ENCODE measurements at places on chromosomes 5 and 9.

DNA sequence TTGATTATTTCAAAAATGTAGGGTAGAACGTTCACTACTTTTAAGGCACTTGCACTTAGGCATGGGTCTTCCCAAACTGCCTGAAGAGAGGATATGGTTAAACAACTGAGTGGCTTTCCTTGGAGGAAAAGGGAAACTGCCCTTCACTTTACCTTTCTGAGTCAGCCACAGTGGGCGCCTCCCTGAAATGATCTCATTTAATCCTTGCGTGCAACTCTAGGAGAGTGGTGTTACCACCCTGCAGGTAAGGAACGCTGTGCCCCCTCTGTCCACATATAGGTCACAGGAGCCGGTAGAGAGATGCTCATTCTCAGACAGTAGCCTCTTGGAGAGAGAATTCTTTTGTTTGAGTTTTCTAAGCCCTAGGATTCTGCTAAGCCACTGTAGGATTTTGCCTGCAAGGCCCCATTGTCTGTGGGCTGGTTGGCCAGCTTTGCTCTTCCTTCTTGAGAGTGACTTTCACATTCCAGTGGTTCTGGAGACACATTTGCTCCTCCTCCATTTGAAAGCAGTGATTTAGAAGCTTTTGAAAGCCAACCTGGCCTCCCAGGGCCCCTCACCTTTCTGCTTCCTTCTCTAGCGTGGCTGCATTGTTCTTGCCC, 110.3 kb upstream of the CTSL start:
- DNase-seq: peak; percentile 34

DNA sequence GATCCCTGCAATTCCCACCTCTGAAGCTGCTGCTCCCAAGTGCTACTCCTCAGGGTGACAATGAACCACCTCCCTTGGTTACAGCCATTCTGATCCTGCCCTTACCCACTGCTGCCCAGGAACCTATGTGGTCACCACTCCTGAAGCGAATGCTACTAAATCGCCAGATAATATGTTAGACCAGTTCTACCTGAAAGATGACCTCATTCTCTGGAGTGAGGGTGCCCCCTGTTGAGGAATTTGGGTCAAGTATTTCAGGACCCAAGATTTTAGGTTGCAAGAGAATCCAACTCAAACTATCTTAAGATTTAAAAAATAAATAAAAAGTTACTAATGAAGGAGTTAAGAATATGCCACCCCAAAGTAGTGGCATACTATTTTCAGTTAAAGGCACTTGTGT, 5.8 kb upstream of the SNAPC3 start:
- peak; percentile 42 for DNase-seq

- DNase-seq: no peak
These were observed 3.2 kb downstream of the PIP5KL1 start for GRCh38 chr9:127927201-127927987.

DNA sequence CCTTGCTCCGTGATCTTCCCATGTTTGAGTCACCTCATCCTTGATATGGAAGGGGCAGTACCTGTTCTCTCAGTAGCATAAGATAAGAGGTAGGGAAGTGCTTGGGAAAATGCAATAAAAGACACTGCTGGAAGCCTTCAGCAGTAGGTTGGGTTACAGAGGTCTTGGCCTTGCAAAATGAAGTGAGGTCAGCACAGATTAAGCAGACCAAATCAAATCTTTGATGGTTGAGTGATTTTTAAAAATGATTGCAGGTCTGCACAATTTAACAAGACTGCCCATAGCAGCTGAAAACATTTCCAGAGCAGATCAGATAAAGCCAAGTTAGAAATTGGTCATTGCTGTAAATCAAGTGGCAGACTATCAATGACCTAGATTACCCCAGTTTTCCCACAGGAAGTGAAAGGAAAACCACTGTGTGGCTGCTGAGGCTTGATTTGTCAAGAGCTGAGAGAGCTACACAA, 32.9 kb downstream of the PALM2AKAP2 start:
- no peak for DNase-seq

- peak; percentile 11 for DNase-seq
These were observed 56.6 kb downstream of the RGS3 start for GRCh38 chr9:113520109-113520642.

- no peak for DNase-seq
These were observed 106.0 kb downstream of the SMARCA2 start for GRCh38 chr9:2120926-2121689.

GRCh38 chr9:22840641-22841040, 394.0 kb downstream of the DMRTA1 start:
- no peak for DNase-seq

DNA sequence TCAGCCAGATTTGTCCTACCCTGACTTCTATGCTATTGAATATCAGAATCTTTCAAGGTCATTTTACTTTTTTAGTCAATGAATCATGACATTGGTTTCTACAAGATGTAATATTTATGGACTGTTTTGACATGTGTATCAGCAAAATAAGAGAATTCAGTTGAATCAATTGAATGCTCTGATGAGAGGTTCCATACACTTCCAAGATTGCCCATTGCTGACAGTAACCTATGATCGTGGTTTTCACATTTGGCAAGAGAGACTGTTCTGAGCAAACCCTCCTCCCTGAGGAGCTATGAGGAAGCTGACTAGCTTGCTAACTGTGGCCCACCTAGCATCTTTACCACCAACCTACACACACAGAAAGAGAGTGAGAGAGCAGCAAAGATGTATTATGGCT, 56.7 kb upstream of the FST start:
- DNase-seq: no peak

- DNase-seq: peak; percentile 51
These were observed at the start of gene HACD4 for GRCh38 chr9:21031091-21031807. TSS of gene HACD4 (minus strand) at chr9:21031640. CDS start at chr9:21031590, 50 bp downstream.

- no peak for DNase-seq
These were observed 33.8 kb downstream of the SLC46A2 start for GRCh38 chr9:112856843-112857242.

DNA sequence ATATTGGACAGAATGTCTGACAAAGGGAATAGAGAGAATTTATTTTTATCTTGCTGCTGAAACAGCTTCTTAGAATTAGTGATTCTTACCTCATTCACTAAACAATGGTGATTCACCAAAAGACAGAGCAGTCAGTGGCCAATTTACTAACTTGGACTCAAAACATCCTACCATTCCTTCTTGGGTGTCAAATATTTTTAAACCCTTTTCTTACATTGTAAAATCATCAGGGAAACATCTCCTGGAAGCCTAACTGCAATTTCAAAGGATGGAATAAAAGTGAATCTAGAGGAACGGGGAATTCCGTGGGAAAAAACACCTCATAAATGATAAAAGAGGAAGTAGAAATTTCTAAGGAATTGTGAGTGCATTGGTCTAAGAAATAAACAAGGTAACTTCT, 97.7 kb downstream of the LHFPL2 start:
- no peak for DNase-seq

- DNase-seq: no peak
These were observed 127.8 kb downstream of the MED27 start for GRCh38 chr9:131951905-131952304.

GRCh38 chr9:34573599-34574325, 15.8 kb downstream of the CNTFR start:
- DNase-seq: no peak

DNA sequence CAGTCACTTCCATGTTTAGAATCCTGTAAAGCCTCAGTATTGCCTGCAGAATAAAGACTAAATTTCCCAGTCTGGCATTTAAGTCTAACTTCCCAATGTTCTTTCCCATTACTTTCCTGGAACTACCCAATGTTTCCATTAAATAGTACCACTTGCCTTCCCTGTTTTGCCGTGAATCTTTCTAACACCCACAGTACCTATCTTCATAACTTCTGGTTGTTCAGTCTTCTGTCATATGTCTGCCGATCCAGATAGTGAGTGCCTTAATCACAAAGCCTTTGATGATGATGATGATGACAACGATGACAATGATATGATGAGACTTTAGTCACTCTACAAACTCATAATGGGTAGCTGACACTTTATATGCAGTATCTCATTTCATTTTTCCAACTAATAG, 6.6 kb upstream of the HEMGN start:
- no peak for DNase-seq

GRCh38 chr5:6066016-6066415, 312.3 kb downstream of the MED10 start:
- DNase-seq: no peak

GRCh38 chr5:115435065-115435777, 109.4 kb downstream of the FEM1C start:
- DNase-seq: no peak

DNA sequence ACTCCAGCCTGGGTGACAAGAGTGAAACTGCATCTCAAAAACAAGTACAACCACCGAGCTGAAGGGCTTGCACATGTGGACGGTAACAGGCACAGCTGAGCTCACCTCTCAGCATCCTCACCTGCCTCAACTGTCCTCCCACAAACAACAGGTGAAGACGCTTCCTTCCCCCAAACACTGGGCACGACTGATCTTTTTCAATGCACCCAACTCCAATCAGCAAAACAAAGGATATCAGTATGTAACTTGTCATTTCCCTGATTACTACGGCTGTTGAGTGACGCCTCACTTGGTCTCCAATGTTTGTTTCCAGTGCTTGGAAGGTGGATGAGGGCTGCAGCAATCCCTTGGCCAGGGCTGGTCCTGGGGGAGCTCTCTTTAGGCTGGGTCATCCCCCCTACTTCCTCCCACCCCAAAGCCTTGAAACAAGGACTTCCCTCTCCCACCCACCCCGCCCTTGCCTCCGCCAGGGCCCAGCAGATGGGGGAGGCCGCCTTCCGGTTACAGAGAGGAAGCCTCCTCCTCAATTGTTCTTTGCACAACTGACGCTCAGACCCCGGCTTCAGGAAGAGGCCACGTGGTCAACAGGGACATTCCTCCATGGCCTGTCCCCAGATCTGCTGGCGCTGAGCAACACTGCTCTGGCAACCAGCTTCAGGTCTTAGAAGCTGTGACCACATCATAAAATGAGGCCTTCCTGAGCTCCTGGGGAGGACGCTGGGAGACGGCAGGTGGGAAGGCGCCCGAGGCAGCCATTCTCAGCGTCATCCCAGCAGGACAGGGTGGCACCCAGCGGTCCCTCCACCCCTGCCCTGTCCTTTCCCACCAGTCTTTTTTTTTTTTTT, 5.9 kb downstream of the FAM78A start:
- peak; percentile 94 for DNase-seq

DNA sequence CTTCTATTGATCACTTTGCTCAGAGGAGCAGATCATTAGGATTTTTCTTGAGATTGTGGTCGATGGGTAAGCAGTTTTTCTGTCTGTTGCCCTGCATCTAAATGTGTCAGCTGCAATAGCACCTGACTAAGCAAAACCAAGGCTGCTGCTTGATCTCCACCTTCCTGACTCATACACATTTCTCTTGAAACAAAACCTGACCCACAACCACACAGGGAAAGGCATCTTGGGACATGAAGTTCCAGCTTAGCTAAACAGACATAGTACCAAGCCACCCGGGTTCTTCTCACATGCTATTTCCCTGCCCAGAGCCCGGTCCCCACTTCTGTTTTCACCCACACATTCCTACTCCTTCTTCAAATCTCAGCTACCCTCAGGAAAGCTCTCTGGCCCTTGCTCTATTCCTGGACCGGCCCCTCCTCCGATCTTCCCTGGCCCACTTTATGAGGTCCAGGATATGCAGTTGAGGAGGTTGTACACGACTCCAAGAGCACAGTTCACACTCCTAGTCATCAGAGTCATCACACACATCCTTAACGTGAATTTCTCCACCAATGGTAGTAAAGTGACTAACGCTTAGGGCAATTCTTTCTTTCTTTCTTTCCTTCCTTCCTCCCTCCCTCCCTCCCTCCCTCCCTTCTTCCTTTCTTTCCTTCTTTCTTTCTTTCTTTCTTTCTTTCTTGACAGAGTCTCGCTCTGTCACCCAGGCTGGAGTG, 16.0 kb upstream of the ZBTB43 start:
- peak; percentile 64 for DNase-seq

GRCh38 chr9:14156046-14156445, 157.9 kb downstream of the NFIB start:
- DNase-seq: no peak

DNA sequence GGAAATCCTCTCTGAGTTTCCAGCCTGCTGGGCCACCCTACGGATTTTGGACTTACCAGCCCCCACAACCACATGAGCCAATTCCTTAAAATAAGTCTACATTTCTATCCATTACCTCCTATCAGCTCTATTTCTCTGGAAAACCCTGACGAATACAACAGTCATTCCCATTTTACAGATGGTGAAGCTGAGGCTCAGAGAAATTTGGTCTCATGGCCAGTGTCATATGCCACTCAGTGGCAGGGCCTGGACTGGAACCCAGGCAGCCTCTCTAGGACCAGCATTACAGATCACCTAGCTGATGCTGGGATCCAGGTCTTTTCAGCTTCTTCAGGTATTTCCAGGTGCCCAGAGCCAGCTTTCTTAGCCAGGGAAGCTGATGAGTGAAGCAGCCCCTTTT, 45.0 kb upstream of the SH3PXD2B start:
- DNase-seq: no peak

- no peak for DNase-seq
These were observed 811.7 kb upstream of the WWC1 start for GRCh38 chr5:167479779-167480178.

- DNase-seq: no peak
These were observed 44.2 kb upstream of the STARD4 start for GRCh38 chr5:111556501-111556900.

DNA sequence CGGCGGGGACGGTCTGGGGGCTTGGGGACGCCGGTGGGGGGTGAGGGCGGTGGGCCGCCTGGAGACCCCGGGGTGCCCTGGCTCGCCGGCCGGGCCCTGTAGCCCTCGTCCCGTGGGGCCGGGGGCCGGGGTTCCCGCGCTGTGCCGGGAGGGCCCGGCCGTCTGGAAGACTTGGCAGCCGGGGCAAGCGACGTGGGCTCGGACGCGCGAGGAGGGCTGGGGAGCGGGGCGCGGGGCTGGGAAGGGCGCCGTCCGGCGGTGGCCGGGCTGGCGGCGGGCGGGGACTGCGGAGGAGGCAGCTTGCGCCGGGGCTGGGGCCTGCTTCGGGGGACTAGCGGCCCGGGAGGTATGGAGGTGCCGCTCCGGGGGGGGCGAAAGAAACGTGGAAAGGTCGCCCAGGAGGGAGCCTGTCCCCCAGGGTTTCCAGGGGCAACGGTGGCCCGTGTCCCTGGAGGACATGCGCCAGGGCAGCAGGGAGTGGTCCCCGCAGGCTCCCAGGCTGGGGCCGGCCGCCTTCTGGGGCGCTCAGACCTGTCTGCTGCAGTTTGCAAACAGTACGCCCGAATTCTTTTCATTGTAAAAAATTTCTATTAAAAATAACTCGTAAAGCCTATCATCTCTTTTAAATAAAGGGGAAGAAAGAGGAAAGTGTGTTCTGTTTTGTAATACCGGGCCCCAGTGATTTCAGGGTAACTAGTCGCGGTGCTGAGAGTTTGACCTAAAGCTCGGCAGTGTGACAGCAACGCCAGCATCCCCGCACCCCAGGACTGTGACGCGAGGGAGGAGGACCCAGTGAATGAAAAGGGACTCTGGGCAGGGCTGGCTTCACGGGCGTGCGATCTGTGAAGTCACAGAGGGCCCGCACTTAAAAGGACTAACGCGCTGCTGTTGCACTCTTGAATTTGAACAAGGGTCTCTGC, 752 bp upstream of the ANKH start:
- DNase-seq: peak; percentile 83

GRCh38 chr9:131554843-131555351, 9.6 kb downstream of the PRRT1B start:
- no peak for DNase-seq
